Omental fat pad (tissue), 4 donors: ENCODE measurements at places on chromosomes 2 and 18. TPM values are rescaled to one million over a fixed set of nuclear protein-coding genes. Genes with fewer than 3 reads are reported as not detected.

The ARHGAP25 gene
- 15.0 TPM for total RNA-seq

The TRIM43 gene
- total RNA-seq = not detected

The SLC5A7 gene
- not detected for total RNA-seq

The UGT1A4 gene
- not detected for total RNA-seq

The TFPI gene
- 86.1 TPM for total RNA-seq

The KCNE4 gene
- total RNA-seq = 4.8 TPM

The ZNF385B gene
- 4.6 TPM for total RNA-seq

The KCNK3 gene
- 2.1 TPM for total RNA-seq
